ENCODE measurements at places on chromosomes 2 and 18.
A peak's percentile ranks its signal among the peaks of the same experiment; 100 is the strongest.

GRCh38 chr2:237888389-237888788, 29.0 kb downstream of the RAMP1 start:
- H3K4me3 ChIP-seq: no peak overlapping the region
- no peaks in the 10 kb centered on the region for H3K27me3 ChIP-seq
- DNase-seq: no peak
- H3K36me3 ChIP-seq: no peaks in the 10 kb centered on the region
- no peaks in the 10 kb centered on the region for H3K4me1 ChIP-seq

- no peak overlapping the region for H3K4me3 ChIP-seq
- H3K36me3 ChIP-seq: no peaks in the 10 kb centered on the region
- no peak overlapping the region for H3K27ac ChIP-seq
- no peaks in the 10 kb centered on the region for H3K4me1 ChIP-seq
- no peaks in the 10 kb centered on the region for H3K27me3 ChIP-seq
- no peak for DNase-seq
Observed at GRCh38 chr2:129369437-129369836, 610.0 kb upstream of the RAB6C start.

DNA sequence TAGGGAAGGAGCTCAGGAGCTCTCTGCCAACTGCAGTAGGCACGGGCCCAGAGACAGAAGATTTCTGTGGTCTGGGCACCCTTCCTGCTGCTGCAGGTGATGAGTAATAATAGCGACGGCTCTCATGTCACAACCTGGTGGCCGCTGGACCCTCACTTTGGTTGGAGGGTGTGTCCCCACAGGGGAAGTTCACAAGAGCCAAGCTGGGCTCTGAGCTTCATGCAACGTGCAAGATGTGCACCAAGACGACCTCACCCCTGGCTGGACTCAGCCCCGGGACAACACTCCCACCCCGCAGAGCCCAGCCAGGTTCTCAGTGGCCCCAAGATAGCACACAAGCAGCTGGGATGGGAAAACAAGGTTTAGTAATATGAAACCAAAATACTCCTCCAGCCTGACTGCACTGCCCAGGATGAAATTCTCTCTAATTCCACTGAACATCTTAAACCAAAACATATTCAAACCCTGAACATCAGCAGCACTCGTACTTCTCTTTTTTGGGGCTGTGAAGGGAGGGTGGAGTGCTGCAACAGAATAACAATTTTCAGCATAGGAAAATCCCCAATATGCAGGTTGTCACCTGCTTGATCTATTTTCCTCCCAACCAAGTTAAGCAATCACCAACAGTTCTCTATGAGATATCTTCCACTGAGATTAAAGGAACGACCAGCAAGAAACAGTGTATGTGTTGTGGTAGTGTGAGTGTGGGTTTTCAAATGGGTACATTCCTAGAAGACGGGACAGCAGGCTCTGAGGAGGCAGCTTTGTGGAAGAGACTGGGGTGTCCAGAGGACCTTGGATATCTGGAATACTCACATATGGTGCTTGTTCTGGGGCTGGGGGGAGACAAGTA, 26.5 kb downstream of the BCL2 start:
- H3K27me3 ChIP-seq: no peaks in the 10 kb centered on the region
- DNase-seq: peak; percentile 78
- H3K36me3 ChIP-seq: no peaks in the 10 kb centered on the region
- peak overlapping the region; percentile 23 for H3K27ac ChIP-seq
- no peaks in the 10 kb centered on the region for H3K4me1 ChIP-seq
- no peak overlapping the region for H3K4me3 ChIP-seq

- DNase-seq: no peak
- H3K27ac ChIP-seq: no peak overlapping the region
- H3K36me3 ChIP-seq: no peaks in the 10 kb centered on the region
- no peaks in the 10 kb centered on the region for H3K4me1 ChIP-seq
- no peak overlapping the region for H3K4me3 ChIP-seq
Observed at GRCh38 chr2:238453842-238454241, 27.1 kb downstream of the ASB1 start.

DNA sequence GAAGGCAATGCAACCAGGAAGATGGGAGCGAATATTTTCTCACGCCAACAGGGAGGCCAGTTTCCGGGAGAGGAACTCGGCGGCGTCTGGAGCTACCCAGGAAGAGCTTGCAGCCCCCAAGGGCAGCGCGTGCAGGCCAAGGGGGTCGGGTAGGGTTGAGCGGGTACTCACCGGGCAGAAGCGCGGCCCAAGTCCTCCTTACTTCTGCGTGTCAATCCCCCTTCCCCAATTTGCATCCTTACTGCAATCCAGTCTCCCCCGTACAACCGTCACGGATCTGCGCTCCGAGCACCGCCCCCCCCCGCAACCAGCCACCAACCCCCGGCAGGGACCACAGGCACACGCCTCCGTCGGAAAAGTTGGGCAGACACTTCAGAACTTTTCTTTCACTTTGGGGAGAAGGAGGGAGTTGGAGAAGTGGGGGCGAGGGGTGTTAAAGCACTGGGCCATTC, 1.3 kb downstream of the ATP8B1 start:
- DNase-seq: peak; percentile 69
- H3K4me1 ChIP-seq: no peaks in the 10 kb centered on the region
- no peaks in the 10 kb centered on the region for H3K36me3 ChIP-seq
- H3K27ac ChIP-seq: peak overlapping the region; percentile 82
- H3K4me3 ChIP-seq: peak overlapping the region; percentile 60
- H3K27me3 ChIP-seq: no peaks in the 10 kb centered on the region
